ENCODE measurements at places on chromosomes 2 and 18. TPM values are rescaled to one million over a fixed set of nuclear protein-coding genes. Genes with fewer than 3 reads are reported as not detected.
A peak's percentile ranks its signal among the peaks of the same experiment; 100 is the strongest.

MRO gene
- polyA plus RNA-seq: 0.33 TPM

NR4A2 gene
- 1.6 TPM for polyA plus RNA-seq

FLACC1 gene
- 1.4 TPM for polyA plus RNA-seq

ALPI gene
- not detected for polyA plus RNA-seq

IL36G gene
- polyA plus RNA-seq: 0.14 TPM

FZD7 gene
- polyA plus RNA-seq: 24.4 TPM

CHST9 gene
- polyA plus RNA-seq: 0.23 TPM

- DNase-seq: no peak
Measured at GRCh38 chr2:98558852-98559530, 49.3 kb downstream of the COA5 start.

DNA sequence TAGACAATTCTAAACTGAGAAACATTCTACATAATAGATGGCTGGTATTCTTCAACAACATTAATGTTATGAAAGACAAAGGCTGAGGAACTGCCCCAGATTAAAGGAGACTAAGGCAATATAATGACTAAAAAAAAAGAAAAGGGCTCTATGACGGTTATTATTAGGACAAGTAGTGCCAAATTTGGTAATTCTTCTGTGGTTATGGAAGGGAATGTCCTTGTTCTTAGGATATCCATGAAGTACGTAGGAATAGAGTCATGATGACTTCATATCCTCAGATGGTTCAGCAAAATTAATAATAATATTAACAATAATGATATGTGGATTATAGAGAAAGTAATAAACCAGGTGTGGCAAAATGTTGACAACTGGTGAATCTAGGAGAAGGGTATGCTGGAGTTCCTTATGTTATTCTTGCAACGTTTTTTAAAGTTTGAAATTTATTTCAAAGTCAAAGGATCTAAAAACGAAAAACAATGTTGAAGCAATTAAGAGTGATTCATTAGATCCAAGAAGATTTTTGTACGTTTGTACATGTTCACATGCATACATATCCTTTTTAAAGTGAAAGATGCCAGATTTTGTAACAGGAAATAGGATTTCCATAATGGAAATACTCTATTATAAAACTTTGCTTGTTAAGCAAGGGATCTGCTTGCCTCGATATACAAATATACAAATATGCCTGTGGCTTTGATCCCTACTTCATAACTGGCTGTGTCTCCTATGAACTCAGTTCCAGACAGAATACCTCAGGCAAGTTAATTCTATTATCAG lies 27.7 kb upstream of the STRN start:
- DNase-seq: no peak

GRCh38 chr2:39779341-39779851 lies 338 bp upstream of the THUMPD2 start:
- DNase-seq: no peak

DNA sequence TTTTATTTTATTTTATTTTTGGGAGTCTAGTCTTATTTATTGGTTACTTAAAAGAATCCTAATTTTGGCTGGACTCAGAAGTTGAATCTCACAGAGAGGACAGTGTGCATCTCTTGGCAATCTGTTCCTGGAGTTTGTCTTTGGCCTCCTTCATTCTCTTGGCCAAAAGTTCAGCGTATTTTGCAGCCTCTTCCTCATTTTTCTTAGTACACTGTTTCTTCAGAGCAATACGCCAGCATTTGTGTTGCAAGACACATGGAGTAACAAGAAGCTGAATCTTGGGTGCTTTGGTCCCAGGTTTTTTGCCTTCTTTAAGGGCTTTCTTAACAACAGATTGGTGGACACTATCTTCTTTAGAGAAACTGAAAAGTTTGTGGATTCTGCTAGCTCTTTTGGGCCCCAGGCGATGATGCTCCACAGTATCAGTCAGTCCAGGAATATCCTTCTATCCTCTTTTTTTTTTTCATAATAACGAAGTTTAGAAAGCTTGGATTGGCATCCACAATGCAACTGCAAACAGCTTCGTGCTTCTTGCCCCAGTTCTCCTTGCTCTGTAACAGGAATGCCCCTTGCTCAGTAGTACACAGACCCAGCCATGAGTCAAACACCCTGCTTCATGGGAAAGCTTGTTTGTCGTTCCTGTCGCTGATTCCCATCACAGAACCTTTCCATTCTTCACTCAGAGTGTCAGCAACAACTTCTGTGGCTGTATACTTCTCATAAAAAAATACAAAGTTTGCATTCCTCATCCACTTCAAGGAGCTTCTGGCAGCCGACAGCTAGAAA lies 34.8 kb upstream of the RFX8 start:
- peak; percentile 77 for DNase-seq

DNA sequence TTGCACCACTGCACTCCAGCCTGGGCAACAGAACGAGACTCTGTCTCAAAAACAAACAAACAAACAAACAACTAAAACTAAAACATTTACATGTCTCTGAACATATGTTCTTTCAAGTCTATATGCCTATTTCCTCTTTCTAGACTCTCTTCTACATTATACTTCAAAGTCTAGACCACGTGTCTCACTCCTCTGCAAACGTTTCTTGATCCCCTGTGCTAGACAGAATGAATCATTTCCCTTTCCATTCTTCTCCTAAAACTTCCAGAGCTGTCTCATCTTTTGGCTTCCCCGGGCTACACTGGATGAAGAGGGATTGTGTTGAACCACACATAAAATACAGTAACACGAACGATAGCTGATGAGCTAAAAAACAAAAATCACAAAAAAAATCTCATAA lies 67.1 kb downstream of the BAZ2B start:
- DNase-seq: no peak

GRCh38 chr2:200379481-200380090 lies 73.1 kb downstream of the SPATS2L start:
- DNase-seq: no peak

GRCh38 chr2:5691221-5691984 lies 781 bp upstream of the SOX11 start:
- no peak for DNase-seq

GRCh38 chr2:43764086-43764705 lies 9.6 kb upstream of the DYNC2LI1 start:
- no peak for DNase-seq

GRCh38 chr2:28684142-28684858 lies 67.3 kb upstream of the PPP1CB start:
- no peak for DNase-seq

DNA sequence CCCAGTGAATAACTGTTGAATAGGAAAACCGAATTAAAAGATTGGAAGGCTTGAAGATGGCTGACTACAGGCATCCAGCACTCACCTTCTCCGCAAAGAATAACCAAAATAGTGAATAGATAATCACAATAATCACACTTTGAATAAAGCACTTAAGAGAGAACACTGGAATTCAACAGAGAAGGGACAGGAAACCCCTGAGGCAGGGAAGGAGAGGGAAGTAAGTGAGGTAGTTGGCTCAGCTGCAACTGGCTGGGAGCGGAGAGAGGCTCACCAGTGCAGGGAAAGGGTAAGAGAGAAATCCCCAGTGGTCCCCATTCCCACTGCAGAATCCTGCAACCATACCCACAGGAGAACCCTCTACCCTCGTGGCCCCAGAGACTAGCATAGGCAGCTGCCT lies 246.6 kb upstream of the NCKAP5 start:
- no peak for DNase-seq

- no peak for DNase-seq
Measured at GRCh38 chr2:68696554-68696953, 38.1 kb upstream of the ARHGAP25 start.

- DNase-seq: no peak
Measured at GRCh38 chr2:215830304-215830703, 183.0 kb downstream of the MREG start.

- no peak for DNase-seq
Measured at GRCh38 chr2:64847930-64848329, 141.3 kb upstream of the SLC1A4 start.

DNA sequence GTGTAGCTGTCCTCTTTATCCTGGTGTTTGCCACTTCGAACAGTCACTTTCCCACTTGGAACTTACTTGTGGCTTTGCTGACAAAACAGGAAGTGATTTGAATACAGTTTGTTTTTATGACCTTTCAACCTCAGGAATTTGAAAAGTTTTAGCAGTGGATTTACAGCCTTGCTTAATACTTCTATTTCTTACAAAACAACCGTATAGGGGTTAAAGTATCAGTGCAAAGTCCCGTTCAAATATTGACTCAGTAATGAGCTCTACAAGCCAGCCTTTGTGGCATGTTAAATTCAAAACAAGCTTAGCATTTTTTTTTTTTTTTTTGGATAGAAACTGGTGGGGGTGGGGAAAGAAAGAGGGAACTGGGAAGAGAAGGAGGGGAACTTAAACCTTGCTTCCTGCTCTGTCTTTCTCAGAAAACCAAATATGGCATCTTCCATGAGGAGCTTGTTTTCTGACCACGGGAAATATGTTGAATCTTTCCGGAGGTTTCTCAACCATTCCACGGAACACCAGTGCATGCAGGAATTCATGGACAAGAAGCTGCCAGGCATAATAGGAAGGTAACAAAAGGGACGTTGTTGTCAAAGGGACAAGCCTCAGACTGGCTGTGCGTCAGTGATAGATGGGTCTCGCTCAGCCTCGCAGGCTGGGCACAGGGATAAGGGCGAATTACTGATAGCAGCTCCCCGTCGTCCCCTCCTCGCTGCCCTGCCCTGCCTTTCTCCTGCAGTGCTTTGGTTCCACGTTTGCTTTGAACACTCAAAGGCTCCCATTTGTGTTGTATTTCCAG lies at the start of gene HNMT:
Gene HNMT, plus strand, starts transcription at position 408 of the 793 bp plus-strand sequence. Its CDS starts 19 bp downstream, at position 427.
- DNase-seq: no peak

GRCh38 chr2:161381546-161381945 lies 34.6 kb upstream of the TBR1 start:
- DNase-seq: peak; percentile 17

GRCh38 chr2:60028849-60029565 lies 524.4 kb downstream of the BCL11A start:
- no peak for DNase-seq

GRCh38 chr2:218448934-218449333 lies 30.0 kb downstream of the VIL1 start:
- DNase-seq: no peak

DNA sequence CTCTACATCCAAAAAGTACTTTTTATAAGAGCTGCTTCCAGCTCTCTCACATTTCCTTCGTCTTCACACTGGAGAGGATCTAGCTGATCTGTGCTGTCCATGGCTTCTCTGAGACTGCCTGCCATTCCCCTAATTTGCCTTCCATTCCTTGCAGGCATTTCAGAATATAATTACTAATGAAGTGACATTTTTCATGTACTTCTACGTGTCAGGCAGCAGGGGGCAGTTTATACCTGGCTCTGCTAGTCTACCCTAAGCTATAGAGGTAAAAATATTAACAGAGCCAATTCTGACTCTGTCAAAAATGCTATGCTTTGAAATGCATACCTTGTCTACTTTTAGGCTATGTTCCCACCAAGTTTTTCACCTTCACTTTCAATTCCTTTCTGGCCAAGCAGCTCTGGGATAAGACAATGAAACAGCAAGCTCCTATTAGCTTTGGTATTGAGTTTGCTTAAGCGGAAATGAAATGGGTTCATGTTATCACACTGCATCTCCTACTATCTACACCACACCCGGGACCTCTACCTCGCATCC lies 81.9 kb downstream of the MEP1B start:
- no peak for DNase-seq

GRCh38 chr2:62587592-62587991 lies 81.6 kb upstream of the TMEM17 start:
- DNase-seq: no peak

DNA sequence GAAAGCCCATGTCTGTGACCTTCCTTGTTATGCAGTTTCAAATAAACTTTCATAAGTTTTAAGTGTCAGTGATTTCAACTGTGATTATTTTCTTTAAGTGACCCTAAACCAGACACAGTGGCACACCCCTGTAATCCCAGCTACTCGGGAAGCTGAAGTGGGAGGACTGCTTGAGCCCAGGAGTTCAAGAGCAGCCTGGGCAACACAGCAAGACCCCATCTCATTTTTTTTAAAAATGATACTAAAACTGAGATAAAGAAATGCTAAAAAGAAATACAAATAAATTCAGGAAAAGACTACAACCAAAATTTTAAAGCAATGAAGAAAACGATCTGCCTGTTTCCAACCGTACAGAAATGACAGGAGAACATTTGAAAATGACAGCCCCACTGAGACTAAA lies 54.2 kb downstream of the ROCK2 start:
- no peak for DNase-seq

DNA sequence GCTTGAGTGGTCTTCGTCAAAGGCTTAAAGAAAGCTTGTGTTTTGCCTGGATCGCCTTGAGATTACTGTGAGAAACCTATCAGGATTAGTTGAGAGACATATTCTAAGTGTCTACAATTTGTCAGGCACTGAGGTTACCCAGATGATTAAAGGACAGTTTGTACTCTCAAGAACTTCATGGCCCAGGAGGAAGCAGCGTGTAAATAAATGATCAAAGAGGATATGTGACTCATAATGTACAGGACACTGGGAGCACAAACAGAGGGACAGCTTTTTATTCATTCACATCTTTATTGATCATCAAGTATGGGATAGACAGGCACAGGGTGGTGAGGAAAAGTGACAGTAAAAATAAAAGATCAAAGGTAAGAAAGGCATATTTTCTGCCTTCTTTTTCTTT lies 152.6 kb upstream of the FSHR start:
- DNase-seq: no peak

DNA sequence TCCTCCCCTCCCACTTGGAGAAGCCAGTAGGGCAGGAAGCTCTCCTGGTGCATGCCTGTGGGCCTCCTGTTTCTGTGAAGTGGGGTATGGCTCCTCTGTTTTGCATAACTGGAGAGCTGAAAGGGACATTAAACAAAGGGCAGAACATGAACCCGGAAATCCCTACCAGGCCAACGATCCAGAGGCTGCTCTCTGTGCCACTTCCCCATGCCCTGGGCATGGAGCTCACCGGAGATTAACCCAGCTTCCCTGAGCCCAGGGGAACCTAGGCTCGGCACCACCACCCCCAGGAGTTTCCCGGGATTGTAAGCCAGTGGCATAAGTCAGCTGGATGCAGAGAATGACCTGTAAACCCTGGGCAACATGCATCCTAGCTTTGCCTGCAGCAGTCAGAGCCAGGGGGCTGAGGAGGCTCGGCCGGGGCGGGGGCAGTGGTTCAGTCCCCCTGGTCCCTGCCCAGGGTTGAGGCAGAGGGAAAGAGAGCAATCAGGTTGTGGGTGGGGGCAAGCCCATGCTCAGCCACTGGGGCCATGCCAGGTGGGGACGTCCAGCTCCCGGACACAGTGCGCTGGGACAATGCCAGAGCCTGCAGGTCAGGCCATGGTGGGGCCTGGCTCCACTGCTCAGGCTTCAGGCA lies 49.5 kb downstream of the TIMM21 start:
- no peak for DNase-seq

DNA sequence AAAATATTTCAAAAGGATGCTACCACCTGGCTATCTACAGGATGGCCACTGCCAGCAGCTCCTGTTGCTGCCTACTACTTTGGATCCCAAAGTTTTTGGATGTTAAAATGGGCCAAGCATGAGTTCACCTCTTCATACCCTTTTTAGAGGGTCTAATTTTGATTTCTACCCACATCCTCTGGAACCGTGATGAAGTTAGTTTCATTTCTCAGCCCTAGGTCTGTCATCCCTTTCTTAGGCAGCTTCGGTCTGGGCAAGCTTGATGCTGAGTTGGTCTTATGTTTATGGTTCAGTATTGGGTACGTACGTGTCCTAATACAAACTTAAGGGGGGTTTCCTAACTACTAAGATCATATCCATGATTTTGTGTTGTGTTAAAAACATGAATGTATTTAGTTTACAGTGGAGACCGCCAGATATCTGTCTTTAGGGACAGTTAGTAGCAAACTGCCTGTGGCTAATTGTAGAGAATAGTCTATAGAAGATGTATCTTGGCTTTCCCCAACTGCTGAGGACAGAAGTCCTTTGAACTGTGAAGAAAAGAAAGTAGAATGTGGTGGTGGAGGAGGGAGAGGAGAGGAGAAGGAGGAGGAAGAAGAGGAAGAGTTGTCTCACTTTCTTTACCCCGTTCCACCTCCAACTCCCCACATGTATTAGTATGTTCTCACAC lies 184.9 kb downstream of the UBE2E3 start:
- no peak for DNase-seq

Data from forelimb muscle (tissue), 1 donor.